Activated T-cell treated with anti-CD3 and anti-CD28 coated beads, Interleukin-2, amount 50 U/mL, for 48 hours (primary cell): ENCODE measurements at places on chromosomes 6 and 20.

DNA sequence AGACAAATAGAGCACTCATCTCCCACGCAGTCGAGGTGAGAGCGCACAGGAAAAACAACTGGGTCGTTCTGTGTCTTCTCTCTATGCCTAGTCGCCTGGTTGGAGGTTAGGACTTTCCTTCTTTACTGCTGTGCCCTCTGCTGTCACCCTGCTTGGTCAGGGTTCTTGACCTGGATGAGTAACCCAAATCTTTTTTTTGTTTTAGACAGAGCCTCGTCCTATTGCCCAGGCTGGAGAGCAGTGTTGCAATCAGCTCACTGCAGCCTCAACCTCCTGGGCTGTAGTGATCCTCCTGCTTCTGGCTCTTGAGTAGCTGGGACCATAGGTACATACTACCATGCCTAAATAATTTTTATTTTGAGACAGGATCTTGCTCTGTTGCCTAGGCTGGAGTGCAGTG, 24.5 kb downstream of the PRPF6 start:
- no peak for DNase-seq

- DNase-seq: no peak
These were observed 45.0 kb downstream of the ELMO2 start for GRCh38 chr20:46361381-46361780.

DNA sequence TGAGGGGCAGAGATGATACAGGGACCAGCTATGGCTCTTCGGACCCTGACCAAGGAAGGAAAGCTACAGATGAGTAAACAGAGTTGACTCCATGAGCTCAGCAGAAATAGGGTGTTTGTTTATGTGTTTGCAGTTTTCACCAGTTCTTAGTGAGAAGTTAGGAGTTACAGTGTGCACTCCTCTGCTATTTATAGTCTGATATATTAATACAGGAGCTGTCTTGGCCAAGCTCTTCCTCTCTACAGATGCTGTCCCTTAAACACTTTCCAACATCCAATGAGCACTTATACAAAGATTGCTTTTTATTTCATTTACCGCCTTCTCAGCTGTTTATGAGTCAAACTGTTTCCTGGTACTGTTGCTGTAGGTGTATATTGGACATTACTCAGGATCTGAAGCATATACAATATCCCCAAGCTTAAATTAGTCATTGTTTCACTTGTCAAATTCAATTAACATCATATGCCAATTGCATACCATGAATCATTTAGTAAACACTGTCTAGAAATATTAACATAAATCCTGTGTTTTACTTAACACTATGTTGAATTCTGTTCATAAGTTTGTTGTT, 618.0 kb downstream of the PRKN start:
- no peak for DNase-seq

- no peak for DNase-seq
These were observed 42.3 kb downstream of the SLC35D3 start for GRCh38 chr6:136964398-136964797.

DNA sequence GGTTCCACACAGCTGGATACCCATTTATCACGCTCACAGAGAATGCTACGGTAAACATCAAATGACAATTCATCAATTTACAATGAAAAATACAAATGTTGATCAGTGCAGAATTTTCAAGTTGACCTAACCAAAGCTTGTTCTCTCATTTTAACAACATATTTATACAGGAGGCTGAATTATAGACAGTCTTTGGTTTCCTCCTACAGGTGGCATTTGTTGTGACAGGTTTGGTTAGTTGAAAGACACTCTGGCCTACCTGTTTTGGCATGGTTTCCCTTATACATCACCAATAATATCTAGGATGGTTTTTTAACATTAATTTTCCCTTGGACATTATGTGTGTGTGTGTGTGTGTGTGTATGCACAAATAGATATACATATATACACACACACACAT, 642.5 kb upstream of the MMS22L start:
- no peak for DNase-seq

DNA sequence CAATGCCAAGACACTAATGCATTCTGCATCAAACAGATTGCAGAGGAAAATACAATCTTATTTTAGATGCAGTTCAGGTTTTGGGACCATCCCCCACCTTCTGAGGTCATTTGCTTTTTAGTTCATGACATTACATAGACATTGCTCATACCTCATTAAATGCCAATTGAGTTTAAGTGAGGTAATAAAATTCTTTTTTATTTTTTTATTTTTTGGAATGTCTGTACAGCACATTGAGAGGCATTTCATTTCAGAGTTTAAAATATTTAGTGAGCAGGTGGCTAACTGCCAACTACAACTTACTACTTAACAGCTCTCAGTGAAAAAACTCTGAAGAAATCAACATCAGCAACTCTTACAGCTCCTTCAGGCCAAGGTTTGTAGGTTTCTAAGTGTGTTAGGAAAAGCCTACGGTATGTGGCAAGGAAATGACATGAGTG, 482.2 kb upstream of the RNF217 start:
- no peak for DNase-seq

GRCh38 chr6:6923605-6924004, 184.2 kb upstream of the RREB1 start:
- no peak for DNase-seq

DNA sequence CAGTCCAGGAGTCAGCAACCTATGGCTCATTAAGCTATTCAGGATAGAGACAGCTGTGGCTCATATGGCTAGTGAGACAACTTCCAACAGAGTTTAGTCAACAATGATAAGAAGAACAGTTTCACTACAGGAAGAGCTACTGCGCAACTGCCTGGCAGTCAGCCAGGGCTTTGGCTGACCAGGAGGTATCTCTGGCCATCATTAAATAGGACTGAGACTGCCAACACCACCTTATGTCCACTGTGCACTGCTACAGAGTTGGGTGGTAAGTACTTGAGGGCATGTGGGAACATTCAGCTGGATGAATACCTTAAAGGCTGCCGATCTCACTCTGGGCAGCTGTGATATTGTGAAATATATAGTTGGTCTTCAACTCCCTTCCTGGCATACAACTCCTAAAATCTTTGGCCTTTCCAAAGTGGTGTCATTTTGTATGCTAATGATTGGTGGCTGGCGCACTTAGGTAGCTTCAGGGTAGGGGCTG, 52.2 kb upstream of the FAM83C start:
- no peak for DNase-seq
